ENCODE measurements at places on chromosomes 3 and 15.

- no peak for DNase-seq
Observed at GRCh38 chr3:150469031-150469930, 61.2 kb downstream of the TSC22D2 start.

GRCh38 chr15:40106203-40107161, 2.2 kb downstream of the BMF start:
- DNase-seq: peak; percentile 33

DNA sequence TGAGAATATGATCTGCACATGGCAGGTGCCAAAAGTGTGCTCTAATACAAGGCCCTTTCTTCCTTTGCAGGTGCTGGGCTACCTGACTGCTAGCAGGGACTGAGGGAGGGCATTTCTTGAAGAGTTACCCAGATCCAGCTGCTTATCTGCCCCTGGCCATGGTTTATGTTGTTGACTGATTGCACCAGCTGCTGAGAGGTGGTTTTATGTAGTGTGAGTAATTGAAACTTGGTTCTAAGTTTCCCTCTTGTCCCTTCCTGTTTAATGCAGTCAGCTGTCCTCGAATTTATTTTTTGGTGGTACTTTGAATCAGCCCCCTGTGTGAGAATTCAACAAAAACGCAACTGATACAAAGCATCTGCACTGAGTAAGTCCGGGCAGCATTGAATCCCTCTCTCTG, 288.3 kb upstream of the C2CD4B start:
- DNase-seq: no peak

- DNase-seq: no peak
Observed at GRCh38 chr15:62444104-62445022, 279.3 kb upstream of the C2CD4B start.

DNA sequence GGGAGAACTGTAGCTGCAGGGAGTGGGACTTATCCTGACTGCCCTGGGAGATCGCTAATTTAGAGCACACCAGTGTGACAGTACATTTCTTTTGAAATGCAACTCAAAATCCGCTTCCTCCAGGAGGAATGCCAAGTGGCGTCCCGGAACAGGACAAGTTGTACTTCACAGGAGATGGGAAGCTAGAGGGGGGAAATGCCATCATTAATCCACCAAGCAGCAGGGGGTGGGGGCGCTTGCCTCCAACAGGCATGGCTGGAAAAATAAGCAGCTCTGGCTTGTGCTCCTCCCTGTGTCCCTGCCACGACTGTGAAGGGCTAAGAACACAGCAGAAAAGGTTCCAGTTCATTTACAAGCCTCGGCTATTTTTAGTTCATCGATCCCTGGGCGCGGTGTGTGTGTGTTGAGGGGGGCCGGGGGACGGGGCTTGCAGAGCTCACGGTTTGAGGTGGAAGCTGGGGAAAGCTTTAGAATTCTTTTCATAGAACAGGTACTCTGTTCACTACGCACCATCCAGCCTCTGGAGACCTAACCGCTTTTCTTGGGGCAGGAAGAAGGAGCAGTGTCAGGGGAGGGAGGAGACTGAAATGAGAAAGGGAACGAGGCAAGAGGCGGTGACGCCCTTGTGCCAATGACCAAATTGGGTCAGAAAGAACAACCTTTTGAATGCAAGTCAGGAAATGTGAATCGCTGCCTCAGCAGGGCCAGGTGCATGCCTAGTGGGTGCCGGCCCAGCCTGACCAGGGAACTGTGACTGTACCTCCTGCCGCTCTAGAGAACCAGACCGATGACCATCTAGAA, 51.8 kb upstream of the DGKG start:
- DNase-seq: peak; percentile 14

DNA sequence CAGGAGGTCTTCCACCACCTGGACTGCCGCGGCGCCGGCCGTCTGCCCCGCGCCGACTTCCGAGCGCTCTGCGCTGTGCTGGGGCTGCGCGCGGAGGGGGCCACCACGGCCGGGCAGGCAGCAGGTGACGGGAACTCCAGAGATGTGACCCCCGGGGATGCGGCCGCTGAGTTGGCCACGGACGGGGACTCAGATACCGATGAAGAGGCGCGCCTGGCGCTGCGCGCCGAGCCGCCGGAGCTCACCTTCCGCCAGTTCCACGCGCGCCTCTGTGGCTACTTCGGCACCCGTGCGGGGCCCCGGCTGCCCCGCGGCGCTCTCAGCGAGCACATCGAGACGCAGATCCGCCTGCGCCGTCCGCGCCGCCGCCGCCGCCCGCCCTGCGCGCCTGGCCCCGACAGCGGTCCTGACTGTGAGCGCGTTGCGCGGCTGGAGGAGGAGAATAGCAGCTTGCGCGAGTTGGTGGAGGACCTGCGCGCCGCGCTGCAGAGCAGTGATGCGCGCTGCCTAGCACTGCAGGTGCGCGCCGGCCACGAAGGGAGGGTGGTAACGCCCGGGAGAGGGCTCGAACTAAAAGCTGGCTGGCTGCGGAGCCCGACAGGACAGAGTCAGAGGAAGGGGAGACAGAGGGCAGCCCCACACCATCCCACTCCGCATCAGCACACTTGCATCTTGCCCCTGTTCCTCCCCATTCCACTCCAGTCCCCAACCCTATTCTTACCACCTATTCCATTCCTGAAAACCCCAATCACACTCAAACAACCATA, 885 bp downstream of the EFCC1 start:
- peak; percentile 48 for DNase-seq

GRCh38 chr3:82796765-82797164, 1035.3 kb upstream of the GBE1 start:
- no peak for DNase-seq

DNA sequence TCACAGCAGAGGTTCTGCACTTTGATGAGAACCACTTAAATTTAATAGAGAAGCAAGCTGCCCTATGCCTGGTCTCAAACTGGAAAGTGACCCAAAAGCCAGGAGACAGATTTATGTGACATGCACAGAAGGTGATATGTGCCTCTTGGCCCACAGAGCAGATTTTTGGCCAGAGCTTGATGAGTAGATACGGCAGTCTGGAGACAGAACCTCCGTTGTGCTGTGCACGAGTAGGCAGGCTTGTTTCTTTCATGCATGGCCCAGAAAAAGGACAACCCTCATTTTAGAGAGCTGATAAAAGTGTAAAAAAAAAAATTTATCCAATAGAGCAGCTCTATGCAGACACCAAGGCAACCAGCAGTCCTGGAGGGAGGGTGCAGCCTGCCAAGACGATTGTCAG, 423.1 kb downstream of the CNTN6 start:
- DNase-seq: no peak

DNA sequence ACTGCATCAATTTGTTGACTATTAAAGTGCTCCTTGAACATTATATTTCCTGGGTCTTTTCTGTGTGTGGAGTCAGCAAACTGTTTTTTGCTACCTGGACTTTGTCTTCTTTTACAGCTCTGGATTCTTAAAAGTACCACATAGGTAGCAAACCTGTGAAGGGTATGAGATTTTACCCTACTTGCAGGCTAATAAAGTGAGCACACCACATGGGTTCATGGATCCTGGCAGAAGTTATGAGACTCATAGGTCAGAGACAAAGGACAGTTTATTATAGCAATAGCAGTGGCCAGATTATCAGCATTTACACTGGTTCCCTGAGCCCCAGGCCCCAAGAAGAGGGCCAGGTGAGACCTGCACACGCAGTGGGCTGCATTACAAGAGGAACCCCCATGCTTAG, 8.0 kb upstream of the SACM1L start:
- no peak for DNase-seq

GRCh38 chr15:37743826-37744225, 190.6 kb upstream of the TMCO5A start:
- no peak for DNase-seq

DNA sequence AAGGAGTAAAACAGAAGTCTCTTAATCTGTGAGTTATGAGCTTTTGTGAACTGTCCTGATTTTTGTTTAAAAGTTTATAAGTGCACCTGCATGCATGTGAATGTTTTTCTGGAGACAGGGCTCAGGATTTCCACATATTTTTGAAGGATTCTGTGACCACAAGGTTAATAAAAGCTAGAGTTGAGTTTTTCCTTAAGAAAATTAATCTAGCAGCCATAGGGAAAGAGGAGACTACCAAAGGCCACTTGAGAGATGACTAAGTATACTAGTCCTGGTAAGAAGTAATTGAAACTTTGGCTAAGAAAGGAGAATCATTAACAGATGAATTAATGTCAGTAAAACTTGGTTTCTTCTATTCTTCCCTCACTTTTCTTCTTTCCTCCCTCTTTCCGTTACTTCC, 176.8 kb upstream of the EPHA3 start:
- no peak for DNase-seq

DNA sequence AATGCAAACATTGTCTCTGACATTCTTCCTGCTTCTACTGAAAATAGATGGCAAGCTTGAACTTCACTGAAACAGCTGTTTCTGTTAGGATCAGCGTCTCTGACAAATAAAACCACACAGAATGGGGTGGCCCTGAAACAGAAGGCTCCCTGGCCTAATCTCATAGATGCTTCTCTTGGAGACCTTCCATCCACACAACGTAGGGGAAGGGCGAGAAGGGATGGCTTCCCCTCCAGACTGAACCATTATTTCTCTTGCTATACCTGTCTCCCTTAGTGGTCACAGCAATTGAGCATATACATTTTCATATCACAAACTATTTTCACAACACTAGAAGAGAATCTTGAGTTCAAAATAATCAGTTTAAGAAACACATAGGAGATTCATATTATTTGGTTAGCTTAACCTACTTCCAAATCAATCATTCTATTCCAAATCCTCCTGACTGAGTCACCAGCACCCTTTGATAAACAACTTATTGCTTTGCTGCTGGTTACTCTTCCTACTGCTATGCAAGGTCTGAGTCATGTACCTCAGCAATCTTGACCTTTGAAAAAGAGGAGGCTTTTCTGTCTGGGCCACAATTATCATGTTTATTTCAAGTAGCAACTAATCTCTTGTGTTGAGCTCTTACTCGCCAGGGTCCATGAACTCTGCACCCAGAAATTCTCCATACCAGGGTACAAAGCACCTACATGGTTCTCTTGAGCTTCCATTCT, 45.5 kb downstream of the CBLB start:
- DNase-seq: no peak

DNA sequence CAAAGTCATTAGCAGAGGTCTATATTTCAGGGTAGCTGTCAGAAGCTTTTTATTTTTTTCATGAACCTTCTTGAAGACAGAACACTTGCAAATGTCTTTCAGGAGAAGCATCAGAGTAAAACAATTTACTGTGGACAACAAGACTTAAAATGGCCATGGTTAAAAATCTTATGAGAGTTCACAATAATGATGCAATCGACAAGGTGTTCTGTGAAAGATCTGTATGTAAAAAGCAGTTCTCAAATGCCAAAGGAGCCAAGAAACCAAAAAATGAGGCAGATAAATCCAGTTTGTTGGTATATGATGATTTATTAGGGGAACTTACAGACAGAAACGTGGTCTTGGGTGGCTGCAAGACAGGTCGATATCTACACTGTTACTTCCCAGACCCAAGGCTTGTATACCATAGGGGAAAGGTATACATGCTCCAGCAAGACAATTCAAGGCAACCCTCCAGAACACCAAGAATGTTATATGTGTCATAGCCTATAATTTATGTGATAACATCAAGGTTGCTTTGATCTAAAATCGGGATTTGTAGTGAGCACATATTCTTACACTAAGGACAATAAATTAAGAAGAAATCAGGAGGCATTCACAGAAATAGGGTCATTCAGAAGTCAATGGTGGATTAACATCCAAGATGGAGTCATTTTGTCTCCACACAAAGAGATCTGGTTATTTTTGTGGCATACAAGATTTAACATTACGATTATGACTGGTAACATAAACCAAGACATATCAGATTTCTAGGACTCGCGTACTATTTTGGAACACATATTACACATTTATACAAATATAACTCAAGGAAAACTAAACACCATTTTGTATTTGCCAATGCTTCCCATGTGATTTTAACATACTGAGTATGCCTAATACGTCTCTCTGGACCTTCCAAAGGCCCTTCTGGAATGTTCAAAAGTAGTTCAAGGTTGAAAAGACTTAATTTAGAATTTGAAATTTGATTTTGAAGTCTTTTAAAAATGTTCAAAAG, 316.4 kb downstream of the THSD4 start:
- no peak for DNase-seq
